ENCODE measurements at places on chromosomes 6 and 20.

- no peak for DNase-seq
Observed at GRCh38 chr6:160417146-160417545, 69.0 kb downstream of the SLC22A3 start.

- no peak for DNase-seq
Observed at GRCh38 chr6:104281370-104281769, 578.3 kb downstream of the HACE1 start.

DNA sequence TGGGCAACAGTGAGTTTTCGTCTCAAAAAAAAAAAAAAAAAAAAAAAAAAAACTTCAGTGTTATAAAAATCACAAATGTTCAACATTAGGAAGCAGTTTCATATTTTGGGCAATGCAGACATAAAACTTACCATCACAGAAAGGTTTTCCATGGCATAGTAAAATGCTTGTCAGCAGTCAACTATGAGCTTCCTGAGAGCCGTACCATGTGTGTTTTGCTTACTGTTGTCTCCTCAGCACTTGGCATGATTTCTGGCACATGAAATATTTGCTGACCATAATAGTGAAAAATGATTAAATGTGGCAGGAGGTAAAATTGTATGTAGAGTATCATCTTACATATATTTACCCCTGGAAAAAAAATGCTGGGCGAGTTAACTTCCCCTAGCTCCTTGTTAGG lies 237.5 kb upstream of the SLC35B3 start:
- no peak for DNase-seq

- DNase-seq = no peak
Observed at GRCh38 chr6:109320072-109320471, 62.2 kb downstream of the CD164 start.

GRCh38 chr6:30061858-30062458 lies 893 bp downstream of the POLR1H start:
- no peak for DNase-seq

- DNase-seq = no peak
Observed at GRCh38 chr6:22399693-22400092, 102.9 kb upstream of the PRL start.

- DNase-seq = peak; percentile 30
Observed at GRCh38 chr6:138517635-138518034, 18.3 kb upstream of the NHSL1 start.

DNA sequence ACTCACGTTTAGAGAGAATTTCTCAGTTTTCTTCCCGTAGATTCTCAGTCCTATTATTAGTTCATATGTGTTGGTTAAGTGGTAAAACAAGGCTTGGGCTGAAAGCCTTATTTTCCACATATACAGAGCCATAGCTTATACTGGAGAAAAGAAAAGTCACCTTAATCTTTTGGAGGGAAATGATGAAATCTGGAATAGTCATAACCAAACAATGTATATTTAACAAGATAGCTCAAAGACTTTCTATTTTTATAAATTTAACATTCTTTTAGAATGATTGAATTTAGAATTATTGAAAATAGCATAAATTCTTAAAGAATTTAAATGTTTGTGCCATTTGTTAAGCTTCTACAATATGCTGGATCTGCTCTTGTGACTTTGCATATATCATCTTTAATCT lies 85.8 kb downstream of the CDKAL1 start:
- no peak for DNase-seq
